ENCODE measurements at places on chromosomes 16 and 17.
A peak's percentile ranks its signal among the peaks of the same experiment; 100 is the strongest.

- no peak for DNase-seq
These were observed 47.0 kb downstream of the SMURF2 start for GRCh38 chr17:64615028-64615677.

DNA sequence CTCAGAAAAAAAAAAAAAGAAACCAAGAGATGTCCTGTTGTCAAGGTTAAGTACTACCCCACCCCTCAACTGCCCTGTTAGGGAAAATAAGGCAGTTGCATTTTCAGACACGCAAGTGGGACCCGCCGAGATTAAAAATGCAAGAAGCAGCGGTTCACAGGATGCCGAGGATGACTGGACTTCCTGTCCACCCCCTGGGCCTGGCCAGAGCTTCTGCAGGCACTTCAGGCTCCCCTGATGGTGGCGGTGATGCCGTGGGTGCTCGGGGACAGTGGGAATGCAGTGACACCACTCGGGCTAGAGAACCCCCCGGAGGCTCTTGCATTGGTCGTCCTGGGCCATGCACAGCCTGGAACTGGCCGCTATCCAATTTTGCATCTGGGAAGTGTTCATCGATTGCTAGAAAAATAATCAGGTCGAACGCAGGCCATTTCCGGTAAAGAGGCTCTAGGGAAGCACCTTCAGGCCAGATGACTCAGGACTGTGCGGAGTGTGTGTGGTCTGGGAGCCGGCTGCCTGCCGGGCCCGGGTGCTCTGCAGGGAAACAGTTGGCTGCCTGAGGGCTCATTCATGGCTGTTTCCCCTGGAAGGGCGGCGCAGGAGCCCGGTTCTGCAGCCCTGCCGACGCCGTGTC is 13.4 kb upstream of the CRISPLD2 start:
- DNase-seq = peak; percentile 6

DNA sequence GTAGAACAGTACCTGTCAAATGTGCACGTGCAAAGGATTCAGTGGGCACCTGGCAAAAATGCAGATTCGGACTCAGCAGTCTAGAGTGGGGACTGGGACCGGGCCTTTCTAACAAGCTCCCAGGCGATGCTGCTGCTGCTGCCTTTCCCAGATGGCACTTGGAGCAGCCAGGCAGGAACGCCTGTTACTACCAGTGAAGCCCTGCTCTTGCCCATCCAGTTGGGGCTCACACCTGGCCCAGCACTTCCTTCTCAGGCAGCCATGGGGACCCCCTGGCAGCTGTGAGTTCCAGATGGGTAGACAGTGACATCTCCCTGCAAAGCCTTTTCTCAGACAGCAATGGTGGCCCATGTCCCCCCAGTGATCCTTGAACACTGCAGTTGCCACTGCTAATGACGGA is 30.4 kb downstream of the KDM8 start:
- no peak for DNase-seq

GRCh38 chr17:8220783-8221662 is 10.6 kb upstream of the AURKB start:
- peak; percentile 95 for DNase-seq

- DNase-seq = no peak
These were observed 1.7 kb downstream of the PERCC1 start for GRCh38 chr16:1432388-1433262.

GRCh38 chr16:58493756-58494431 is 6.0 kb upstream of the NDRG4 start:
- no peak for DNase-seq

DNA sequence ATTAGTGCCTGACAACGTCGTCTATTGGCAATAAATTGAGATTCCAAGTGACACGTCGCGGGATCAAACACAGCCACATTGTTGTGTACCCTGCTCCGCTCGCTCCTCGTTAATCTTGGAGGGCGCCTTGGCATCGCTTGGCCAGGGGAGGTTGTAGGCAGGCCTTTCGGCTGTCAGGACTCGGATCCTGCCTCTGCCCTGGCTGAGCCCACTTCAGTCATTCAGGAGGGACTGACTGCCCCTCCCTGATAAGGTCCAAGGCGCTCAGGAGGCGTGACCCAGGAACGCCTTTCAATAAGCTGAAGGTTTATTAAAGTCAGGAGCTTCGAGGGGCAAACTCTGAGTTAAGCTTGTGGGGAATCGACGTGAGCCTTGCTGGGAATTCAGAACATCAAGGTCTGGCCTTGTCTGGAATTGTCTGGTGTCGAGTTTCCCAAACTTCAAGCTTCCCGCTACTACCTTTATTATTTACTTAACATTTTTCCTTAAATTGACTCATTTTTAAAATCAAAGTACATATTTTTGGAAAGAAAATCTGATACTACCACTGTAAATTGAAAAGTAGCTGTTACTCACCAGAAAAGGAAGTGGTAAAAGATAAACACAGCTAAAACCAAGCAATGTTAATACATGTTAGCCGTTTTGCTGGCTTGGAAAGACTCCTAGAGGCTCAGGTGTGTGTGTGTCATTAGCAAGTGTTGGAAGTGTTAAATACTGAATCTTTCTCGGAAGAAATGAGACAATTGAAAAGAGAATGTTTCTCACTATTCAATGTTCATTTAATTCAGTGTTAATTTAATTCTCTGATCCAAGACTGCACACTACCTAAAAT is 5.3 kb upstream of the IRX3 start:
- DNase-seq = no peak

DNA sequence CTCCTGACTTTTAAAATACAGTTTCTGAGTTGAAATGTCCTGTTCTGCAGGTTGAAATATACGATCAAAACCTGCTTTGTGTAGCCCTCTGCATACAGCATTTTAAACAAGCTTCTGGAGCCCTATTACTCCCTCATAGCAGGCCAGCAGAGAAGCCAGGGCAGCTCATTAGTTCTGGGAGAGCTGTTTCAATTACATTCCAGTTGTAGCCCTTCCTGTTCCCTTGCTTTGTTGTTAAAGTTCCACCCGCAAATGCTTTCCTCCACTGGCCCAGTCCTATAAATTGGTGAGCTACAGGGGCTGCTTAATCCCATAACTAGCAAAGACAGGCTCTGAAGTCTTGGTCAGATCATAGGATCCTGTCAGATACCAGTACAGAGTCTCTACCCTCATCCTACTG is 162.5 kb downstream of the SLC39A11 start:
- DNase-seq = no peak

Data from activated CD4-positive, alpha-beta T cell treated with anti-CD3 and anti-CD28 coated beads, Interleukin-2, Interleukin-4, amounts not matched to agents 100 ng/mL and 50 ng/mL, durations not matched to agents 16 hours and 8 hours (primary cell).